CD4-positive, alpha-beta memory T cell (primary cell): ENCODE measurements at places on chromosomes 4 and X.
A peak's percentile ranks its signal among the peaks of the same experiment; 100 is the strongest.

DNA sequence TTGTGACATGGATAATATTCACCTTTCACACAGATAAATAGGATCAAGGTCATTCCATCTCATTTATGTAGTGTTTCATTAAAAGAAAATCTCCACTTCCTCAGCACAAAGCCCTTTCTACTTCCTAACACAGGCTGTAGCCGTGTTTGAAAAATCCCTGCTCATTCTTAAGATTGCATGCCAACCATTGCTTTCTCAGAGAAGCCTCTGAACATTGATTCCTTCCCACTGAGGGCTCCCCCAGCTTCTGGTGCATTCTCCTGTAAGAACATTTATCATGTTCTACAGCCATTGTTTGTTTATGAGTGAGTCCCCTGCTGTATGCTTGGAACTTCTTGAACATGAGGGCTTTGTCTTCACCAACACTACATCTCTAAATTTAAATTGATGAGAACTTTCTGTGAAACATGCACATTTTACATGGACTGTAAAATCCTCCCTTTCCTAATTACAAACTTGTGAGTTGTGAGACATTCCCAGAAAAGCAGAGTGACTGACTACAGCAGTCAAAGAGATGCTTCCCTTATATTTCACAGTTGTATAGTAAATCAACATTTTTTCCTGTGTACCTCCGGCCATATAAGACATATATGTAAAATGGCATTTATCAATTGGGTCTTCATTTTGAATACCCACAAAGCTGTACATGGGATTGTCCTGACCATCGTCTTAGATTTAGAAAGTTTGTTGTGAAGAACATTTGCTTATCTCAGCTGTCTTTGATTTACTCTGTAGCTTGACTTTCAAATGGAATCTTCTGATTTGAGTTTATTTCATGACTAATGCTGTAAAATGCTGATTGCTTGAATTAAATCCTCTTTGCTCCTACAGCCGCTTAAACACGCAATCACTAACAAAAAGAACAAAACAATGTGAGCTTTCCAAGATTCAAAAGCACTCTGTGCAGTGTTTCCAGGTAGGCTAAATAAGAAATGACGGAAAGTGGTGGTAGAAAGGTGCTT, 600.5 kb upstream of the SLIT2 start:
- no peak for DNase-seq

DNA sequence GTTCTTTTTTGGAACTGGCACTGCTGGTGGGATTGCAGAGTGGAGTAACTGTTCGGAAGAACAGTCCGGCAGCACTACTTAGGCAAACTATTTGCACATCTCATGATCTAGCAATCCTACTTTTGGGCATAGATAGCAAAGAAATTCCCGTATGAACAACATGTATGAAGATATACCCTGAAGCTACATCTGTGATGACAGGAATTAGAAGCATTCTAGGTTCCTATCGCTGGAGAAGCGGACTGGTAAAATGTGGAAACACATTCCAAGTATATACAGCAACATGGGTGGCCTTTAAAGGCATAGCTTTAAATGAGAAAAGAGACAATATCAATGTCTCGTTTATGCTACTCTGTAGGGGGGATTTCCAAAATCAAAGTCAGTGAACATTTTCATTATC, 3.1 kb downstream of the DCAF16 start:
- no peak for DNase-seq

- DNase-seq = no peak
Measured at GRCh38 chrX:97619499-97619898, 735.8 kb downstream of the RPA4 start.

GRCh38 chr4:146212781-146213180, 1.6 kb upstream of the REELD1 start:
- no peak for DNase-seq

- DNase-seq = no peak
Measured at GRCh38 chr4:161937596-161937995, 226.2 kb downstream of the FSTL5 start.

GRCh38 chr4:25486171-25486570, 109.1 kb downstream of the ANAPC4 start:
- DNase-seq = no peak

DNA sequence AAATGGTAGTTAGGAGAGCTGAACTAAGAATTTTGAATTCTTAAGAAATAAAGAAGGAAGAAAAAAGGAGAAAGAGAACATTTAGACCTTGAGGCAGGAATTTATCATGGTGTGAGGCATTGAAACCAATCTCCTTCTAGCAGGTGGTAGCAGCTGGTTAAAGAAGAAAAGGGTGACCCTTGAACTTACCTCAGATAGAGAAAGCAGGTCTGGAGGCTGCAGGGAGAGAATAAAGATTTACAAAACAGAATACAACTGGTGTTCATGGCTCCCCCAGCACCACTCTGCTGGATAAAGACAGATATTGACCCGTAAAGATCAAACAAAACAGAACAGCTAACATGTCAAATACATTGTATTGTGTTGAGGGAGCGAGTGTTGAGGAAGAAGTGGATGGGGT, 56.0 kb downstream of the NCAPG start:
- no peak for DNase-seq

DNA sequence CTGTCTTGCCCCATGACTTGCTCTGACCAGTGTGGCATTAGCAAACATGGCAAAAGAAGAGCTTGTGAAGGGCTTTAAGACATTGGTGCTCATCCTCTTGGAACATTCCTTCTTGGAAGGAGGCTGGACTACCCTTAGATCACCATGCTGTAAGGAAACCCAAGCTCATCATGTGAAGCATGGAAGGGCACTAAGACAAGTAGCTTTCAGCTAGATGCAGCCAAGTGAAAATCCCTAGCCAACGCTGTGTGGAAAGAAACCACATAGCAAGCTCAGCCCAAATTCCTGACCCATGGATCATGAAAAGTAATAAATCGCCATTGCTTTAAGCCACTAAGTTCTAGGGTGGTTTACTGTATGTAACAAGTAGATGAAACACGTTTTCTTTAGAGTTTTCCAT, 12.4 kb upstream of the PACRGL start:
- DNase-seq = no peak

GRCh38 chrX:10749113-10749512, 128.7 kb upstream of the MID1 start:
- DNase-seq = no peak

- no peak for DNase-seq
Measured at GRCh38 chrX:40109288-40110008, 11.7 kb upstream of the BCOR start.

GRCh38 chrX:129932016-129932820, 26.3 kb downstream of the UTP14A start:
- DNase-seq = peak; percentile 64

GRCh38 chr4:123510221-123510620, 113.6 kb downstream of the SPRY1 start:
- no peak for DNase-seq

GRCh38 chr4:2744576-2745270, 11.4 kb downstream of the TNIP2 start:
- DNase-seq = no peak

DNA sequence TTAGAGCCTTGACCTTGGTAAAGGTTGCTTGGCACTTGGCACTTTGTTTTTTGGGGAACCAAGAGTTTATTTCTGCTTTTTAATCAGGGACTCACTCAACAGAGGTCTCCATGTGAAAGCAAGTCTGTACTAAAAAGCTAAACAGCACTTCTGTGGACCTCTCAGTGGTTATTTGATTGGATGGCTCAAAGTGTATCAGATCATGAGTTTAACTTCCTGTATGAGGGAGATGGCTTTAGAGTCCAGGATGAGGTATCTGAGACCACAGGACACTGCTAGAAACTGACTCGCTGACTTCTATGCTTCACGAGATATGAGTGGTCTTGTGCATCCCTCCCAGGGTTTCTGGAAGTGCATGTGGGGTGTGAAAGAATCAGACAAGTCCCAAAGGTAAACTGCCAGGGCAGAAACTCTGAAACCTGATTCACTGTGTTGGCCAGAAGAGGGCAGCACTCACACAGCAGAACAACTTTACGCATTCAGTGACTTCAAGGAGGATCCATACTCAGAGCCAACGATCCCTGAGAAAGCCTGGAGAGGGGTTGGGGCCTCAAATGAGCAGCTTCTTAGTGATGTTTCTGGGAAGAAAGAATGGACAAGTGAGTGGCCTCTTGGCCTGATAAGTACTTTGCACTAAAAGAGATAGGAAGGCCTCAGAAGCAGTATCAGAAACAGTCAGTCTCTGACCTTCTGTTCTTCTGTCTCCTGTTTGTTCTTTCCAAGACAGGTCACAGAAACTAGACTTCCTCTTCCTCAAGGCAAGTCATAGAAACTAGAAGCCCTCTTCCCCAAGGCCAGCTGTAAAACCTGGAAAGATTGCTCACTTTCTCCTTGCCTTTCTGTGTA, 220.3 kb upstream of the CXCL13 start:
- peak; percentile 33 for DNase-seq

GRCh38 chr4:136699905-136700304, 832.4 kb downstream of the PCDH18 start:
- no peak for DNase-seq

DNA sequence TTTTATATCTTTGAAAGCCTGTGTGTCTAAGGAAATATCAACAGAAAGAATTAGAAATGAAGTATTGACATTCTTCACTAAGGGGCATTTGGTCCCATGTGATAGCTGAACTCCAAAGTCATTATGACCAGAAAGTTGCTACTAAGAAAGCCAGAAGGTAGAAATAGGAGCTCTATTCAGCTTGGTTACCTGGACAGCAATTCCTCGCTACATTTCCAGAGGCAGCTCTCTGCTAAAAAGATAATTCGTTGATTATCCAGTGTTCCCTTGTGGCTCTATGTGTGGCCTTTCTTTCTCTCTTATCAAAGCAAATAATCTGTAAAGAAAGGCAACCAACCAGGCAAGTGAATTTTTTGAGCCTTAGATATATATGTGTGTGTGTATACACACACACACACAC, 341.3 kb downstream of the ADGRL3 start:
- no peak for DNase-seq

DNA sequence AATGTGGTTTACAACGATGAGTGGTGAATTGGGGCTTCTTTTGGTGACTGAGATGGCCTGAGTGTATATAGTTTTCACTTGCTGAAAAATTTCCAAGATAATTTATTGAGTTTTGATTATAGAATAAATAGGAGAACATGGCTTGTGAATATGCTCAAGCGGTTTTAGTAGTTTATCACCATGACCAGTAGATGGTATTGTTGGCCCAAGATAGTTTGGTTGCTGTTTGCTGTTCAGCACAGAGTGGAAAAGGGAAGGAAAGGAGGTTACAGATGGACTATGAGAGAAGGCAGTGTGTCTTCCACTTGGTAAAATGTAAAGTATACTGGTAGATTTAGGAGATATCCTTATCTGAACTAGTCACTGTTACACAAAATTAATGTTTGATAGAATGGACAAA, 55.8 kb upstream of the POU4F2 start:
- no peak for DNase-seq

DNA sequence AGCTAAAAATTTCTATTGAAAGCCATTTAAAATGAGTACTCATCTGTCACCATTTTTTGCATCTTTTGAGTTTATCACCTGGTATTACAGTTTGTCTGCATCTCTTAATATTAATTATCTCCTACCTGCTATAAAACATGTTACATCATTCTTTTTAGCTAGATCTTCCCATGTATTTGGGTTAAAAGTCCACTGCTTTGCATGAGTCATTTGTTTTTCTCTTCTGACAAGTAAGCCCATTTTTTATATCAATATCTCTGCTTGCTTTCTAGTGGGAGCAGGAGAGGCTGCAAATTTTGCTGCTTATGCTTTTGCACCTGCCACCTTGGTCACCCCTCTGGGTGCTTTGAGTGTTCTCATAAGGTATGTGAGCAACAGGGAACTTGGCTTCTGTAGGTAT, 16.1 kb downstream of the NIPAL1 start:
- no peak for DNase-seq

GRCh38 chrX:9874483-9874882, 88.3 kb downstream of the SHROOM2 start:
- no peak for DNase-seq

GRCh38 chr4:13193662-13194061, 290.5 kb downstream of the RAB28 start:
- no peak for DNase-seq

DNA sequence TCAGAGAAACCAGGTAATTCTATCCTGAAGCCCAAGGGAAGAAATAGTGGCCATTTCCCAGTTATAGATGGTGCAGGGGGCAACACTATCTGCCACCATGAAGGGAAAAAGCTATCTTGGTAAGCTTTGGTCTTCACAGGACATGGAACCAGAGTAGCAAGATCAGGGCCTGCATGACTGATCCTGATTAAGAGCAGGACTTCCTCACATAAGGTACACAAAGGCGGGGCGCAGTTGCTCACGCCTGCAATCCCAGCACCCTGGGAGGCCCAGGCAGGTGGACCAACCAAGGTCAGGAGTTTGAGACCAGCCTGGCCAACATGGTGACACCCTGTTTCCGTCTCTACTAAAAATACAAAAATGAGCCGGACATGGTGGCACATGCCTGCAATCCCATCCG, 148.4 kb upstream of the USP9X start:
- no peak for DNase-seq

DNA sequence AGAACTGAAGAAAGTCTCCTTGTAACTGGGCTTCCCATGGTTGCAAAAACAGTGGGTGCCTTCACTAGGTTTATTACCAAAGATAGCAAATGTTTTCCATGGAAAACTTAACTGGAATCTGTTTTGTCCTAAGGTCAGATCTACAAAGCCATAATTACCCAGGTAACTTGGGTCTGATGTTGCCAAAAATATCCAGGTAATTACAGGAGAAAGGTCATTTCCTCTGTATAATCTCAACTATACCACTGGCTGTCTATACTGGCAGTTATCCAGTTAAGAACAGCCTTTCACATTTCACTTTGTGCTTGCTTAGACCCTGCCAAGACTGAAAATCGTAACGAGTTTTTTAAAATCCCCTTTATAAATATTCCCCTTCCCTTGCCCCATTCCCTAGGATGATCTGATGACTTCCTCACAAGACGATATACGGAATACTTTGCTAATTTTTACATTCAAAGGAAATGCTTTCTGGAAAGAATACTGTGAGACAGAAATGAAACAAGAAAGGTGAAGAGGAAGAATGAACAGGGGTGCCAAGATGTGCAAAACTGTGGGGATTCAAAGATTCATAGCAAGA, 105.5 kb downstream of the MAML3 start:
- DNase-seq = no peak

- no peak for DNase-seq
Measured at GRCh38 chr4:38610966-38611431, 53.0 kb upstream of the KLF3 start.

DNA sequence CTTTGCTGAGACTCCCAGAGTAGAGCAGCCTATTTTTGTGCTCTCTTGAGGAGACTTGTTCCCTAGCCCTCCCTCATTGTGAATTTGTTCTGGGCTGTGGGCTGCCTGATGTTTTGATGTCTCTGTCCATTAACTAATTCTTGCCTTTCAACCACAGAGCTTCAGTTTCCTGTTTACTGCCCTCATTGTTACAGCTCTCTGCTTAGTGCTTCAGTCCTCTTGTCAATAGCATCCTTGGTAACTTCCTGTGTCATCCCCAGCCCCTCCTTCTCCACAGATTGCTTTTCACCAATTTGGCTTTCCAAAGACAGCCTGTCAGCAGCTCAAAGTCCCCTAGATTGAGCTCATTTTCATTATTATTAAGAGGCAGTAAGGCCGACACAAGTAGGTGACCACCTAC, 69.9 kb downstream of the COX7B2 start:
- no peak for DNase-seq

GRCh38 chr4:3449574-3450534, 8.1 kb downstream of the HGFAC start:
- DNase-seq = no peak

GRCh38 chr4:47837094-47837907, 566 bp downstream of the CORIN start:
- DNase-seq = peak; percentile 38
